ENCODE measurements at places on chromosomes 7 and 10.

GRCh38 chr7:32043688-32044087 is 26.5 kb downstream of the PDE1C start:
- no peak for DNase-seq

DNA sequence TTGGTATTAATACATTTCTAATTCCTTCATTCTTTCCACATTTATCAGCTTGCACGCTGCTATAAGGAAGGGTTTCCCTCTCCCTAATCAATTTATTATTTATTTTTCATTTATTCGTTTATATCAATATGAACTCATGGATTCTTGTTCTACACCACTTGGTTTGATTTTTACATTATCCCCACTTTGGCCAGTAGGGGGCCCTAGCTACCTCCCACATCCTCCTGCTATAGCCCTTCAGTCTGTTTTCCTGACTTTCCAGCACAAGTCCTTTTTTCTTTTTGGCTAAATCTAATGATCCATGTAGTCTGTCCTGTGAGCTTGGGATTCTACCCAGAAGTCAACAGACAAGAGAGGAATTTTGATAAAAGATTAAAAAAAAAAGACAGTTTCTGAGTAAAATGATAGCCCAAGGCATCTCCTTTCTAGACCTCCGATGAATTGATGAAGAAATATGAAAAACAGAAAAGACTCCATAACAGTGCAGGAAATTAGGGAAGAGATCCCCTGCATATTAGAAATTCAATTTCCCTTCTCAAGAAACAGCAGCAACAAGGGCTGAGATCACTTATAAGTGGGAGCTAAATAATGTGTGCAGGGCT is 47.7 kb downstream of the LYZL2 start:
- DNase-seq, result no peak

DNA sequence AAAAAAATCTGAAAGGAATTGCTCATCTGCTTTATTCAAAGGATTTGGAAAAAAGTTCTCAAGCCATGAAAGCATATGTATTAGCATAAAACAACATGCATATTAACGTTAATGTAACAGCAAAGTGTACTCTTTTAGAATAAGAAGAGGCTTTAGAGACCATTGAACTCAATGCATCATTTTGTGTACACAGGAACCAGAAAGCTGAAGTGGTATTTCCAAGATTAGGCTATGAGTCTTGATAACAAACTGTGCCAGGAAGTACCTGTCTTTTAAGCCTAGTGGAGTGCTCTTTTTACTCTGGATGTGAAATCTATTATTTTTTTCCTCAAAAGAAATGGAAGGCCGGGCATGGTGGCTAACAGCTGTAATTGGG is 164.2 kb downstream of the THSD7A start:
- DNase-seq, result no peak

DNA sequence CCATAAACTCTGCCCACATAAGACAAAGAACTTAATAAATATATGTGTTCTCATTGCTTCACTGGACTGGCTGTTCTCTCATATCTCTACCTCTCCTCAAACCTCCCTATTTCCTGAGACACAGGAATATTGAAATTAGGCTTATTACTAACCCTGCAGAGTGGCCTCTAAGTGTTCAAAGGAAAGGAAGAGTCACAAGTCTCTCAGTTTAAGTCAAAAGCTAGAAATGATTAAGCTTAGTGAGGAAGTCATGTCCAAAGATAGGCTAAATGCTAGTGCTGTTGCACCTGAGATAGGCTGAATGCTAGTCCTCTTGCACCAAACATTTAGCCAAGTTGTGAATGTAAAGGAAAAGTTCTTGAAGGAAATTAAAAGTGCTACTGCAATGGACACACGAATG is 41.1 kb downstream of the GNAI1 start:
- DNase-seq, result no peak

- no peak for DNase-seq
These were observed 833.3 kb upstream of the LRRN3 start for GRCh38 chr7:110257673-110258072.

DNA sequence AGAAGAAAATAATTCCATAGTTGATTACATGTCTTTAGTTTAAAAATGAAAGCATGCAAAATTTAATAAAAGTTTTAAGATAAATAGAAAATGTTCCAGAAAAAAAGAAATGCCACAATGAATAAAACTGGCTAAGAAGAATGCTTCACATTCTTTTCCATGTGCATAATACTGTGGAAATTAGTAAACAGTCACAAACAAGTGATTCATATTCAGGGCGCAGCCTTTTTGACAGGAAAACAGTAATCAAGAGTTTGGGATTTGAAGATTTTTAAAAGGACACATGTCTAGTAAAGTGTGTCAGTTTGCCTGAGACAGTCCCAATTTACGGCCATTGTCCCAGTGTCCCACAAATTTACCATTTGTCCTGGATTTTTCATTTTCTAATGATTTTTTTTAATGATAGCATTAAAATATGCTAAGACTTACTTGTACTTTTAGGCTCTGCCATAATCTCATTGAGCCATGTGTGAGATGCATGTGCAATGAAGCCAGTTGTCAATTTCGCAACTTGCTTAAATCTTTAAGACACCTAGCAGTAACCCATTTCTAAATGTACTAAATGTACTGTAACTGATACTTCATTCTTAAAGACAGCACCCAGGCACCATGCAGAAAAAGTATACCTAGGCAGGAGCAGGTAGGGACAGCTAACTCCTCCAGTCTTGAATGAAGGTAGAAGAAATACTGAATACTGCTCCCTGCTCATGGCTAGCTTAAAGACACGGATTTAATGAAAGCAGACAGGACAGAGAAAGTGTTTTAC is 46.9 kb downstream of the ZNF438 start:
- DNase-seq, result no peak

- DNase-seq, result peak; percentile 51
These were observed at the start of gene PSTK for GRCh38 chr10:122980209-122981065. Gene PSTK (plus strand): TSS chr10:122980401. CDS start chr10:122980480, 79 bp downstream.

DNA sequence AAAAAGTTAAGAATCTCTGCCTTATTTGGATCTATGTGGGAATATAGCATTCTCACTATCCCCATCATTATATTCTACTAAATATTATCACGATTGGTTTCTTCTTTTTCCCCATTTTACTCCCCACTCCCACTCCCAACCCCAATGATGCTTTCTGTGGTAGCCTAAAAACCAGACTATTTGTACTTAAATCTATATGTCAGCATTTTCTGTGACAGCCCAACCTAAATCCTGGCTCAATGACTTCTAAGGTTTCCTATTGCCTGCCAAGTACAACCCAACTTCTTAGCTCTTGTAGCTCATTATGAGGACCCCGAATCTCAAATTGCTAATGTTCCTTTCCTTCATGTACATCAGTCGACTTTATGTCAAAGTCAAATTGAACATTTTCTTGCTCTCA is 598.6 kb downstream of the XPNPEP1 start:
- no peak for DNase-seq

DNA sequence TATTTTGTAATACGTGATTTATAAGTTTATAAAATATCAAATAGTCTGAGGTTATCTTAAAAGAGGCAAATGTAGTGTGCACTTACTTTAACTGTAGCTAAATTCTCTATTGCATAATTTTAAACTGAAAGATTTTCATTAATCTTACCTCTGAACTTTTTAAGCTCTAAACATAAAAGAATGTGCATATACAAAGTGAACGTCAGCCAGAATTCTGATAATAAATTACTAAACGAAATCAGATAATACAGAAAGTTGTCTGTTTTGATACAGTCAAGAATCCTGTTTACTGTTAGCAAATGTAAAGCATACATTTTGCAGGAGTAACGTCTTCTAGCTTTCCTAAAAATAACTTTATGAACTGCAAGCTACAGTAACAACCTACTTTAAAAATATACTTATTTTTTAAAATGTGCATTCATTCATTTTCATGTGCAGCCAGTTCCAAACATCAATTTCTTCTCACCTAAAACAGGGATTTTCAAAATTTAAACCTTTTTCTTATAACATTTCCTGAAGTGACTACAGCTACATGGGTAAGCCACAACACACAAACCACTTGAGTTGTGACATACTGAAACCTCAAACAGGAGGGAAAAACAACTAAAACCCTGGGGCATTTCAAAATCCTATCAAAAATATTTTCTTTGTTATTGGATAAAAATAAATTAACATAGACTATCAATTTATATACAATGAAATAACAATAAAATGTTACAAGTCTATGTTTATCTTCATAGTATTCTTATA is 92.7 kb downstream of the RNLS start:
- no peak for DNase-seq
